ENCODE measurements at places on chromosomes 16 and 17.

- peak; percentile 96 for DNase-seq
These were observed 14.8 kb upstream of the POLR3E start for GRCh38 chr16:22282254-22282892.

DNA sequence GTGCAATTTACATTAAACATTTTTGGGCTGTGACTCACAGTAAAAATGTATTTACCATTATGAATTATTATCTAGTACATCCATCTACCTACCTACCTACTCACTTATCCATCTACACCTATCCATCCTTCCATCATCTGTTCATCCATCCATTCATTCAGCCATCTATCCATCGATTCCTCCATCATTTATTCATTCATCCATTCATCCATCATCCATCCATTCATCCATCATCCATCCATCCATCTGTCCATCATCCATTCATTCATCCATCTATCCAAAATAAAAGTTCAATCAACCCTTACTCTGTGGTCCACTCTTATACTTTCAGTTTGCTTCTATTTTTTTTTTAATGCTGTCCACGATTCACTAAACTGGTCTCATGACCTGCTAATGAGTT, 118.4 kb downstream of the NTN1 start:
- DNase-seq: no peak

GRCh38 chr17:64147110-64148016, 17.4 kb upstream of the ERN1 start:
- peak; percentile 55 for DNase-seq

GRCh38 chr17:27471321-27472269, 15.3 kb downstream of the KSR1 start:
- no peak for DNase-seq

DNA sequence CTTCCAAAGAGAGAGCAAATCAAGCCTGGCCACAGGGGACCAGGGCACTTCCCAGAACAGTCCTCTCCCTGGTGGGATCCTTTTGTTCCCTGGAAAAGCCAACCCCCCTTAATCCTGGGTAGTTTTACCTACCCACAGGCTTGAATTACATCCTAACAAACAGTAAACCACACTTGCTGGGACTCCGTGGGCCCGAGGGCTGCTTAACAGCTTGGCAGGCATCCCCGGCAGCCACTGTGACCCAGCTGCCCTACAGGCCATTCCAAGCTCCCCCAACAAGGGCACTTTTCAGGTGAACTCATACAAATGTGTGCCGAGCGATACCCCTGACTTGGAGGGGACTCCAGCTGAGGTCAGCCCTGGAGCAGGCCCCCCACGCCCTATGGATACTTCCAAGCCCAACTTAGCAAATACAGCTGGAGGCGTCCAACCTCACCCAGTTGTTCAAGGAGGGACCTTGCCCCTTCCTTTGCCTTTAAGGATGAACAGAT, 26.4 kb downstream of the ADCY9 start:
- no peak for DNase-seq

GRCh38 chr17:77319211-77320043, 178.7 kb downstream of the SEC14L1 start:
- peak; percentile 76 for DNase-seq

GRCh38 chr17:27324771-27325339, 30.9 kb downstream of the WSB1 start:
- no peak for DNase-seq

DNA sequence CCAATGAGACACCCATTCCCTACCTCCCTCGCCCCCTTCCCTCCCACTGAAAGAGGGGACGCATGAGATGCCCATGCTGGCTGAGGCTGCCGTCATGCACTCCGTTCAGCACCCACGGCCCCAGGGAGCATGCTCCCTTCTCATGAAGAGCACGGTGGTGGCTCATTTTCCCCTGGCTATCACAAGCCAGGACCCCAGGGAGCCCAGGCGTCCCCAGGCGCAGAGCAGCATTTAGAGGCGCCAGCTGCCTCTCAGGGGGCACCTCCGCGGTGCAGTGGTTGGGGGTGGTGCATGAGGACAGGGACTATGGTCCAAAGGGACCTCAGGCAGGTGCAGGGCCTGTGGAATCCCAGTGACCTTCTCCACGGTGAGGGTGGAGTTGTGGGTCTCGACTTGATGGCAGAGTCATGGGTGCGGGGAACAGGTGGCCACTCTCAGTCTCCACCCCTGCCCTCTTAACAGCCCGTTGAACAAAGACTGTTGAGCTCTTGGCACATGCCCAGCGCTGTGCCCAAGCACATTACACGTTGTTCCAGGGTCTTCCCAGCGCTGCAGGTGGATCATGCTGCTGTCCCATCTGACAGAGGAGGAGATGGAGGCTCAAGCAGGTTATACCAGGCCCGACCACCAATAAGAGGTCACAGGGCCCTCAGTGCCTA, 13.6 kb downstream of the KIF19 start:
- DNase-seq: no peak

- no peak for DNase-seq
These were observed 7.0 kb upstream of the RBFOX3 start for GRCh38 chr17:79617740-79618382.

DNA sequence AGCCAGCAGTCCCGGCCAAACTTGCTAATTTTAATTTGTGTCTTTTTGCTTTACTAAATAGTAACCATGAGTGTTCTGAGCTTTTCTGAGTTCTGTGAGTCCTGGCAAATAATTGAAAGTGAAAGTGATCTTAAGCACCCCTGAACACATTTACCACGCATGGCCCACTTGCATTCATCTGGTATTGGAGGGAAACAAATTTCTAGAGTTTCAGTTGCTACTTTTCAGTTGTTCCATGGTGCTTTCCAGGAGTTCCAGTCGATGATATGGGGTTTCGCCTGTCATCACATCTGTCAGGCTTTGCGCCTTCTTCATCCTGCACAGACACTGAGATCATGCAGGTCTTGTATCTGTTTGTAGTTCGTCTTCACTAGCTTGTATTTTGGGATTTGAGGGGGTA, 44.1 kb downstream of the CRLF3 start:
- no peak for DNase-seq

- DNase-seq: no peak
These were observed 45.7 kb downstream of the OMG start for GRCh38 chr17:31251105-31251969.

GRCh38 chr16:2471016-2471652, at the start of gene NTN3:
TSS of gene NTN3 (plus strand) at chr16:2471297. CDS start at chr16:2471702, 405 bp downstream.
- peak; percentile 61 for DNase-seq

GRCh38 chr16:80824623-80825364, 20.4 kb upstream of the CDYL2 start:
- peak; percentile 80 for DNase-seq

DNA sequence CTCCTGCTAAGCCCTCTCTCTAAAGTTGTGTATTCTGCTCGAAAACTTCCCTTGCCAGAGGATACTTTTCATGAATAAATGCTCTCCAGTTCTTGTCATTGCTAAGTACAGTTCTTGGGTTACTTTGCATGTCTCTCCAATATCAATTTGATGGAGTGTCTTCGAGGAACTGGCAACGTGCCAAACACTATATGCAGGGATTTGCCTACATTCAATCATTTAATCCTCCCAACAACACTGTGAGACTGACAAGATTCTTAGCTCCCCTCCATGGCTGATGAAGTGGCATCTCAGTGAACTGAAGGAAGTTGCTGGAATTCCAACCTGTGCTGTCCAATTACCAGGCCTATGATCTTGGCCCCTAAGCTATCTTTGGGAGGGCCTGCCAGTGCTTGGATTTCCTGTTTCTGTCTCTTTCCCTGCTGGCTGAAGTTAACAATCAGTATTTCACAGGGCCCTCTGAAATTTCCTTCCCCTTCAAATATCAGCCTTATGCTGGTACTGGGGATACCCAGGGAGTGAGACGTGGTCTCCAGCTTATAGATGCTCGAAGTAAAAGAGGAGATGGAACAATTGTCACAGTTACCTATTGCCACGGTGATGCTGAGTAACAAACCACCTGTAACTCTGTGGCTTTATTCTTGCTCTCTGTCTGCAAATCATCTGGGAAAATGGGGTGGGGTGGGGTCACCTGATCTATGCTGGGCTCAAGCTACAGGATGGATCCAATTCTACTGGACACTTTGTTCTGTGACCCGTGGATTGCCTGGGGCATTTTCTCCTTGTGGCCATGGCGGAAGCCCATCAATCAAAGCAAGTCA, 19.4 kb upstream of the CRISPLD2 start:
- DNase-seq: no peak

GRCh38 chr17:15945527-15946191, 729 bp downstream of the ADORA2B start:
- peak; percentile 51 for DNase-seq

GRCh38 chr16:2804728-2805127, 6.5 kb downstream of the PRSS41 start:
- no peak for DNase-seq

- DNase-seq: no peak
These were observed 62.3 kb downstream of the GSG1L start for GRCh38 chr16:28001184-28001583.

GRCh38 chr16:82580298-82580890, 46.4 kb upstream of the CDH13 start:
- DNase-seq: peak; percentile 1

GRCh38 chr17:8879410-8879809, 11.9 kb upstream of the PIK3R6 start:
- no peak for DNase-seq

DNA sequence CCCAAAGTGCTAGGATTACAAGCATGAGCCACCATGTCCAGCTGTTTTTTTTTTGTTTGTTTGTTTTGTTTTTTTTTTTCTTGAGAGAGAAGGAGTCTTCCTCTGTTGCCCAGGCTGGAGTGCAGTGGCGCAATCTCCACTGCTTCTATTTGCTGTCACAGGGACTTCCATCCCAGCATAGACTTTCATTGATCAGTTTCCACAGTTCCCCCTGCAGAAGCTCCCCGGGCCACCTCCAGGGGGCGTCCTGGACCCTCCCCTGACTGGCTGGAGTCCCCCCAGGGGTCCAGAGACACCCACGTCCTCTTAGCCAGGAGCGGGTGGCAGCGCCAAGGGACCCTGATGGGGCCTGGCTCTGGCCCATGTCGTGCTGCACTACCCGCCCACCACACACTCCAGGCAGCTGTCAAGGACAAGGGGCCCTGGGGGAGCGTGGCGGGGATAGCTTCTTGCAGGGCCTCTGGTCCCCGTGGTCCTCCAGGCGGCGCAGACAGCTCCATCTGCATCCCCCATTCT, 3.1 kb upstream of the NPW start:
- DNase-seq: no peak

GRCh38 chr16:62224646-62225209, 188.5 kb upstream of the CDH8 start:
- no peak for DNase-seq

DNA sequence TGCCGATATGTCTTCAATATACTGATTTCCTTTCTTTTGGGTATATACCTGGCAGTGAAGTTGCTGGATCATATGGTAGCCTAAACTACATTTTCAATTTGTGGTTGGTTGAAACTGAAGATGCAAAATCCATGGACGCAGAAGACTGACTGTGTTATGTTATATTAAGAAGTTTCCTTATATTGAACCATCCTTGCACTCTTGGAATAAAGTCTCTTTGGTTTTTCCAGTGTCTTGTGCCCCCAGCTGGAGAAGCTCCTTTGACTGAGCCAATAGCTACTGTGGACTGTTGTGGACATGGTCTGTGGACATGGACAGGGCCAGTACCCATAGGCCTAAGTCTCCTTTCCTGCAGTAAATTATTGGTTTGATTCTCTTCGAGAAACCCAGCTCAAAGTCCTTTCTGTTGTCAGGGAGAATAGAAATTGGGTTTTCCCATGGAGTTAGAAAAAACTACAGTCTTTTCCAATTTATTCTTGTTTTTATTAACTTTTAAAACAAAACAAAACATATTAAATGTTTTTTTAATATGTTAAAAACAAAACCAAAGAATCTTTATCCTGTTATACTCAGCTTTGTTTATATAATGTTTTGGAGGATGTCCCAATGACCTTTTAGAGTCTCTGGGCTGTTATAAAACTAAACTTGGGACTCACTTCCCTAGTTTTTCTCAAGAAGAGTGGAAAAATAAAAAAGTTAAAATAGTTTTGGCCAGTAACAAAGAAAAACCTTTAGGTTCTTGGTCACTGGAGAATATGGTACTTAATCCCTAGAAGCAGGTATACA, 15.2 kb upstream of the IL34 start:
- DNase-seq: no peak

- no peak for DNase-seq
These were observed 5.0 kb upstream of the DUS1L start for GRCh38 chr17:82070611-82071010.

GRCh38 chr17:13031718-13032350, 14.0 kb upstream of the ELAC2 start:
- peak; percentile 84 for DNase-seq

DNA sequence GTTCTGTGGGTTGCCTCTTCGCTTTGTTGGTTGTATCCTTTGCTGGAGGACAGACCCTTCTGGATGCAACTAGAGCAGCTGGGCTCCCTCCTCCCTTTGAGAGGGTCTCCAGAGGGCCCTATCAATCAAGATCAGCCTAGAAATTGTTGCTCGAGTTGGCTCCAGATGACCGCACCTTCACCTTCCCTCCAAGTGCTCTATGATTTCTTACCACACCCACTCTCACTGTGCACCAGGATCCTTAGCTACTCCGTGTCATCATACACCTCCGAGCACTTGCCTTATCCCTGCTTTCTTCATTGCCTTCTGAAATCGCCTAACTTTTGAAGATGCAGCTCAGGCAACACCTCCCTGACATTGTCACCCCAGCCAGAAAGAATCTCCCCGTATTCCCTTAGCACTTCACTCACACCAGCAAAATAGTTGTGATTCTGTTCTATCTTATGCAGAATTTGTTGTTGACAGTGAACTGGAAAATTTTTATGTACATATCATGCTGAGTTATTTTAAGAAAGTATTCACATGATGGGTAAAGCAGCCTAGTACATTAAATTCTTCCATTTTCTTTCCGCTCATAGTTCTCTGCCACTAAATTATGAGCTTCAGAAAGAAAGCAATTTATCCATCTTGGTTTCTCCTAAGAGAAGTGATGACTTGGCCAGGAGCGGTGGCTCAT, 52.9 kb downstream of the ABAT start:
- DNase-seq: no peak

DNA sequence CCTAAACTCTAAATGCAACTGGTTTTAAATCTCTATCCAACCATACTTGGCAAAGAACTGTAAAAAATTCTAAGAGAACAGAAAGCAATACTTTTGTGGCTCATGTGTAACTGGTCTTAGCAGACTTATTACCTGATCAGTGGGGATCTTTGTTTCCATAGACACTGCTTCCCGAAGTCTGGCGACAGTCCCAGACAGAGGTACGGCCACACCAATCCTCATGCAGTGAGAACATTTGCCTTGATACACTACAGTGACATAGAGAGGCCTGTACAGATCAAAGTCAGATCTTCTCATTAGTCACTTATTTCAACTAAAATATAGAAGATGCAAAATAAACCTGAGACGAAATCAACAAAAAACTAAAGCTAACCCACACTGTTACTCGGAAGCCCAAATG, 43.9 kb downstream of the USP31 start:
- DNase-seq: no peak
